ENCODE measurements at places on chromosomes 4 and X.

DNA sequence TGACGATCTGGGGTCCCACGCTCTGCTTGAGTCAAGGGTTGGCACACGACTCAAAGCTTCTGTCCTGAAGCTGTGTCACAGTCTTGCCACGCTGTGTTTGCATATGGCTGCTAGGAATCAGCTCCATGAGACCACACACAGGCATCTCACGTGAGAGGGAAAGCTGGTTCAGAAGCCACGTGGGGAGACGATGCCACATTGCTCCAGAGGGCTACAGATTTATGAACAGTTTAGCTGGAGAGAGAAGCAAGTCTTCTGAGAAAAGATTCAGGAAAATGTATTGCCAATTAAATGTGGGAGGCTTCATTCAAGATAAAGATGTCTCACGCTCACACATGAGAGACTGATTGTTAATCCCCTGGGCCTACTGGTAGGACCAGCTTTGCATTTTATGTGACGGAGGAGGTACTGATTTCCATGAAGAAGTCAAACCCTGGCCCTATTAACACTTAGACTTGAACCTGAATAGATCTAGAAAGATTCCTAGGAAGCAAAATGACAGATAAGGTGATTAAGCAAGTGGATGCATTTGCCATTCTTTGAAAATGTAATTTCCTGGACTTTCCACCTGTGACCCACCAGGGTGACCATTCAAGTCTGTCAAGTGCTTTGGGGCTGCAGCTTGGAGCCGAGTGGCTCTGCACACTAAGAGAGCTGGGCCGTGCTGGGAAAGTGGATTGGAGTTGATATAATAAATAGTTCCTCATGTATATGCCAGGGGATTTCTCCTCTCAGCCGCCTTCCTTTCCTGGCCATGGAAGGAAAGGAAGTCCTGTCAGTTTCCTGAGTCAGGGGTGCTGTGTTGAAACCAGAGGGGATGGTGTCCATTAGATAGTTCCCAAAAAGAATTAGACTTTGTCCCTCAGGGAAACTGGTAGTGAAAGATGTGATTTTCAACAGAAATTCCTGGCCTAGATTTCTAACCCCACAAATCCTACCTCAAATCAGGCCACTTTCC lies 29.0 kb downstream of the ENPP6 start:
- no peak for DNase-seq

GRCh38 chr4:5137927-5138326 lies 86.6 kb downstream of the STK32B start:
- peak; percentile 71 for DNase-seq

- DNase-seq, result no peak
These were observed 185.2 kb downstream of the LDB2 start for GRCh38 chr4:16713271-16713670.

DNA sequence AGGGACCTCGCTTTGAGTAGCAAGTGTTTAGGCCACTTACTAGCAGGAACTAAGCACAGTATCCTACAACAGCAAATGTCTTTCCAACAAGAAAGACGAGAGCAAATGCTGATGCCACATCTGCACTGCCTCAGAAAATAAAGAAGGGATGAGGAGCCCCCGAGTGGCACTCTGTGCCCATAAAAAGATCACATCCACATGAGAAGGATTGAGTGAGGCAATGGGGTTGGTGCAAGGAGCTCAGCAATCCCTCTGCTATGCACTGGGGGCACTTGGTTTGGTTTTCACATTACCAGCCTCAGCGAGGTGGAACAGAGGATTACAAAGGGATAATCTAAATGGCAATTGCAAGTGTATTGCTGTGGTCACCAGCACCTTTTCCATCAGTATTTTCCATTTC lies 252.8 kb upstream of the SLC7A11 start:
- peak; percentile 32 for DNase-seq

- peak; percentile 63 for DNase-seq
These were observed 7.1 kb downstream of the FAT4 start for GRCh38 chr4:125321709-125322365.

DNA sequence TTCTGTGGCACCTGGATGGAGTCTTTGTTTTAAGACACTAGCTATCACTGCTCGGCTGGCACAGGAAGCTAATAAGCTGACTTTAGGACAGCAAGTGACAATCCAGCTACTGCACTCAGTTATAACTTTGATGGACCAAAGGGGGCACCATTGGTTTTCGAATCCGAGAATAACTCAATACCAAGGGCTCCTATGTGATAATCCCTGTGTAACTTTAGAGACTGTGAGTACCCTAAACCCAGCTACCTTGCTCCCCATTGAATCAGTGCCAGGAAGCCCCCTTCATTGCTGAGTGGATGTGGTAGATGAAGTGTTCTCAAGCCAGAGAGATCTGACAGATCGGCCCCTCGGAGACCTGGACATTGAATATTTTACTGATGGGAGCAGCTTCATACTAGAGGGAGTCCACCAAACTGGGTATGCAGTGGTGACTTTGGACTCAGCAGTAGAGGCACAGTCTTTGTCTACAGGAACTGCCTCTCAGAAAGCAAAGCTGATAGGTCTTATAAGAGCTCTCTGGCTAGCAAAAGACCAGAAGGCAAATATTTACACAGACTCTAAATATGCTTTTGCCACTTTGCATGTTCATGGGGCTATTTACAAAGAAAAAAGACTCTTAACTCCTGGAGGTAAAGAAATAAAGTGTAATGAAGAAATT lies 35.5 kb upstream of the UGT2B7 start:
- DNase-seq, result no peak

DNA sequence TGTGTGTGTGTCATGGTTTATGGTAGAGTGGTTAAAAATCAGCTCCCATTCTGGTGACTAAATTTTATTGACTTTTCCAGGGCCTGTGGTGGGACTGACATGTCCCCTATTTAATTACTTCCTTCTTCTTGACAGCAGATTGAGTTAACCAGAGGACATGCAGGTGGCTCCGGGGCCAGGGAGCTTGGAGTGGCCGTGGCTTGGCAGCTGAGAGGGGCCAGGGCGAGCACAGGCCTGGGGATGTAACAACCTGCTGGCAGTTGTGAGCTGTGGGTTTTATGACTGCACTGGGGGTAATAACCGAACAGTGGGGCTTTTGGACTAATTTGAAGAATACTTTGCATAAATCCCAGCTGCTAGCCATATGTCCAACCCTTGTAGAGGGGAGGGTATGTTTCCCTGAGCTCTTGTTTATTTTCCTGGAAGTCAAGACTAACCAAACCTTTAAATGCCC lies 186.0 kb downstream of the MID1IP1 start:
- no peak for DNase-seq

- no peak for DNase-seq
These were observed 92.7 kb upstream of the PGRMC2 start for GRCh38 chr4:128380306-128380705.
